Inflammatory macrophage treated with lipopolysaccharide for 1 hour (primary cell): ENCODE measurements at places on chromosomes 2 and 18.
A peak's percentile ranks its signal among the peaks of the same experiment; 100 is the strongest.

DNA sequence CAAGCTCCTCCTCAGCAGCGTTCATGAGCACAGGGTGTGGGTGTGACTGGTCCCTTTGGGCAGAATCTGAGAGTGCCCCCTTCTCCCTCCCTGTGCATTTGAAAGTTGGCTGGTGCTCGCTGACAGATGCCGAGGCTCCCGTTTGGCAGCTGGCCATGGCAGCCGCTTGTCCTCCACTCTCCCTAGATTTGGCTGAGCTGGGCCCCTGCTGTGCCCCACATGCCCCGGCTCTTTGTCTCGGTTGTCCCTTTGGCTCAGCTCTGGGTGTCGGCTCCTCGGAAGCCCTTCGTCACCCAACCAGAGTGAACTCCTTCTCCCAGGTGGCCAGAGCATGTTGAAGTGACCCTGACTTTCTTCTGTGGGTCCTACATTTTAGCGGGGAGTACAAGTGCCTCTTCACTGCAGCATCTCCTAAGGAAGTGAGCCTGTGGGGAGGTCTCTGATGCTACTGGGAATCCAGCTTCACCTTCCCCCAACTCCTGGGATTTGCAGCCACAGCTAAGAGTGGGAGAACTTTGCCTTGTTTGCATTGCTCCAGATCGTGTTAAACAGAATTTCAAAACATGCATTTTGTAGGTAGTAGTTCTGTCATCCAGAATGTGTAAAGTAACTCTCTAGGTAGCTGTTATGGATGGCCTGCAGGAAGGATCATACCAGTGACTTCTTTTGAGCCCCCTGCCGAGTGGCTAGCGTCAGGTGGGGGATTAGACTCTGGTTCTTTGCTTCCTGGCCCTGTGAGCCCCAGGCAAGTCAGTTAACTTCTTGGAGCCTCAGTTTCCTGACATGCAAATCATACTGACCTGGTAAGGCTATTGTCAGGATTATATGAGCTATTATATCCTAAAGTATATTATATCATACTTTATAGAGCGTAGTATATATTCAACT, 24.2 kb downstream of the HPCAL1 start:
- DNase-seq = no peak

- peak; percentile 59 for DNase-seq
Measured at GRCh38 chr2:175227393-175227792, 45.9 kb upstream of the ATP5MC3 start.

DNA sequence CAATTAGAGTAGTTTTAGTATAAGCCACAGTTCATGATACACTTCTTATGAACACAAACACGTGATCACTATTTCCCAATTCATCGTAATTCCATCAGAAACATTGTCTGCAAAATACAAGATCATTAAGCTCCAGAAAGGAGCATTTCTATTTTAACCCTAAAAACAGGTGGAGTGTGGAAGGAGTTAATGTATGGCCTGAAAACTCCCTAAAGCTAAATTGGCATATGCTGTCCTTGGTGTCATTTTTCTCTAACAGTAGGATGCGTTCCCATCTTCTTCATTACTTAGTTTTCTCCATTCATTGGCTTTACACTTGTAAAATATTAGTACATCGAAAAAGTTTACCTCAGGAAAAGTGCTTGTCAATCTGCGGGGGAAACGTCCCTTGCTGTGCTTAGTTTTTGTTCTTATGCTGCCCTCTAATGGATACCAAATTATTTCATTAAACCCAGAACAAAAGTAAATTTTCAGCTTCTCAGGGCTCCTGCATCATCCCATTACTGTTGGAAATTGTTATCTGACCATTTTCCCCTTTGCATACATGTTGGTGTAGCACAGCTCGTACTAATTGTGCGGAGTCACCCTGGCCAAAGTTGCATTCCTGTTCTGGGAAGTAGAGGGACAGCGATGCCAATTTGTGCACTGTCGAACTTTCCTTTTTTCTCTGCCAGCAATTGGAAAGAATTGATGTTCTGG, 153.4 kb downstream of the GPD2 start:
- DNase-seq = peak; percentile 22

DNA sequence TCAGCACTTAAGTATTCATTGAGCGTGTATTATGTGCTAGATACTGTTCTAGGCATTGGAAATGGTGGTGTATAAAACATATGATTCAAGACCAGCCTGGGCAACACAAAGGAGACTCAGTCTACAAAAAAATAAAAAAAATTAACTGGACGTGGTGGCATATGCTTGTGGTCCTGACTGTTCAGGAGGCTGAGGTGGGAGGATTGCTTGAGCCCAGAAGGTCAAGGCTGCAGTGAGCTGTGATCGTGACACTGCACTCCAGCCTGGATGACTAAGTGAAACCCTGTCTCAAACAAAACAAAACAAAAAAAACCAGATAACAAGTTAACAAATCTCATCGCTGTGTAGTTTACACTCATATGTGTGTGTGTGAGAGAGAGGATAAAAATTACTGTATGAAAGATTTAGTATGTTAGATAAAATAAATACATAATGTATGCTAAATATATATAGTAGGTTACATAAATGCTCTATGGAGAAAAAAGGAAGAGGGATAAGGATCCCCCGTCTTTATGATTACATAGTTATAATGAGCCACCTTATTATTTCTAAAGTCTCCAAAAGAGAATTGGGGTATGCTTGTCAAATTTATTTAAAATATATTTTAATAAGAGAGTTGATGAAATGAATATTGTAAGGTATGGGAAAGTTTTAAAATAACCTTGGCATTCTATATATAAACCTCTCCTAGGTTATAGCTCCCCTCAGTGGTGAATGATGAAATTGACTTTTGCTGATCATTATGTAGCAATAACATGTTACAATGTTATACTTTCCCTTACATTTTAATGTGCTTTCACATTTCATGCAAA, 69.2 kb downstream of the EHBP1 start:
- peak; percentile 34 for DNase-seq

DNA sequence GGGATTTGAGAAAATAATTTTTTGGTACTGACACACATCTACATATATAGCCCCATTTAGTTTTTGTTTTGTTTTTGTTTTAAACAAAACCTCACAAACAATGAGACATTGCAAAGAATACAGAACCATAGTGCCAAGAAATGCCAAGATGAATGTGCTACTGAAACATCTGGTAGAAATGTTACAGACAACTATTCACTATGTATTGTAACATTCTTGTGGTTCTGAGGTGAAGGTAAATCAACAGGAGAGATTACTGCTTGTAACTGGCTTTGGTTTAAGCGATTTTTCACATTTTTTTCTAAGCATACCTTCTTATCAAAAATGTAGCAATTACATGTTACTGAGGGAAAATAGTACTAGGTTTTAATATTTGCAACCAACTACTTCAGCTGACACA, 281.3 kb downstream of the ZNF804A start:
- DNase-seq = no peak

- peak; percentile 92 for DNase-seq
Measured at GRCh38 chr2:207332480-207333212, 166.9 kb upstream of the KLF7 start.

DNA sequence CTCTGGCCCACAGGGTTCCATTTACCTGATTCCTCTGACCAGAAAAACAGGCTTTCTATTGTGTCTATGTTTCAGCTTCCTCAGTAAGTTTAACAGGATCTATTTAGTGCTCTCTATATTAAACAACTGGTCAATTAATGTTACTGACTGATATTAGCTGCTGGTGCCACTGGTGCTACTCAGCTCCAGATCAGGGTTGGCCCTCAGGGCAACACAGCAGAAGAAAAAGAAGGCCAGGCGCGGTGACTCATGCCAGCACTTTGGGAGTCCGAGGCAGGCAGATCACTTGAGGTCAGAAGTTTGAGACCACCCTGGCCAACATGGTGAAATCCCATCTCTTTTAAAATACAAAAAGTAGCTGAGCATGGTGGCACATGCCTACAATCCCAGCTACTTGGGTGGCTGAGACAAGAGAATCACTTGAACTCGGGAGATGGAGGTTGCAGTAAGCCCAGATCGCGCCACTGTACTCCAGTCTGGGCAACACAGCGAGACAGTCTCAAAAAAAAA, 56.3 kb upstream of the CHAC2 start:
- DNase-seq = no peak

DNA sequence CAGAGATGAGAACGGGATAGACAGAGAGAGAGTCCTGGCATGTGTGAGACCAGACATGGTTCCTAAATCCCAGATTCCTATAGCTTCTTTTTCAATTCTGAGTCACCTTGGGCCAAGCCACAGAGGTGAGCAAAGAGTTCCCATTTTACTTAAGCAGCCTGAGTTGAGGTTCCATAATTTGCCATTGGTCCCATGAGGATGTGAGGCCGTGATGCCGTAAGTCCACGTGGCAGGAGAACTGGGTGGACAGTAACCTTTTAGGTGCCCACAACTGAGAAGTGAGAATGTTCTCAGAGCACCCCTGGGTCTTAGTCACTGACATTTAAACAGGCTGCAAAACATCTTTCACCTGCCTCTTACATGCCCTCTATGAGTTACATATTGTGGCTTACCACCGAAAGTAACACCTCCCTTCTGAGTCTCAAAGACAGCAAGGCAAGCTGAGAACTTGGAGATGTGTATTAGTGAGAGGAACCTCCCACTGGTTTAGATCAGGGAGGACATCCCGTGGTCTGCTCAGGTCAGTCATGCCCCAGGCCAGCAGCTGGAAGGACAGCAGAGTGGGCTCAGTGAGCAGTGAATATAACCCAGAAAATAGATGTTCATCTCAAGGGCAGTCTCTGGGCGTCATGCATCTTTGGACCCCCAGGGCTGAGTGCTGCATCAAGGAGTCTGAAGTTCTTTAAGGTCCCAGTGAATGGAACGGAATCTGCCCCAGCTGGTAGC, 127.9 kb upstream of the LGALSL start:
- DNase-seq = no peak

GRCh38 chr18:49342690-49343089, 117.8 kb downstream of the DYM start:
- DNase-seq = no peak

- no peak for DNase-seq
Measured at GRCh38 chr2:25079050-25079635, 37.3 kb downstream of the EFR3B start.

GRCh38 chr2:200679535-200679934, 93.7 kb downstream of the AOX1 start:
- DNase-seq = no peak

GRCh38 chr18:13577781-13578180, 148.6 kb downstream of the FAM210A start:
- no peak for DNase-seq

- peak; percentile 81 for DNase-seq
Measured at GRCh38 chr2:207974216-207974605, 51.1 kb downstream of the PLEKHM3 start.

- no peak for DNase-seq
Measured at GRCh38 chr2:715038-715437, 37.8 kb upstream of the TMEM18 start.

- DNase-seq = peak; percentile 14
Measured at GRCh38 chr18:13136904-13137669, 81.5 kb upstream of the LDLRAD4 start.

DNA sequence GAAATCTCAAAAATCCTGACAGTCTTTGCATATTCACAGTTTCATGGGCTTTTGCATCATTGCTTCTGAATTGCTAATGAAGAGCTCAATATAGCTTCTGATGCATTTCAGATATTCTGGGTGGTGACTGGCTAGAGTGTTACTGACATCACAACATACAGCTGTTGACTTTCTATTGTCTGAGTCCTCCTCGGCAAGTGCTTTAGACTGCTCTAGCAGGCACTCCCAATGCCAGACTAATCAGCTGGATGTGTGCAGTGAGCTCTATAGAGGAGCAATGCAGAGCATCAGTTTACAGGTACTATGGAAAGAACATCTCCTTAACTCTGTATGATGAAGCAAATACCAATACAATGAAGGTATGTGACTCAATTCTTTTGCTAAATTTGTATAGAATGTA, 54.9 kb downstream of the R3HDM1 start:
- DNase-seq = no peak

- no peak for DNase-seq
Measured at GRCh38 chr2:3329491-3329890, 48.1 kb downstream of the EIPR1 start.

DNA sequence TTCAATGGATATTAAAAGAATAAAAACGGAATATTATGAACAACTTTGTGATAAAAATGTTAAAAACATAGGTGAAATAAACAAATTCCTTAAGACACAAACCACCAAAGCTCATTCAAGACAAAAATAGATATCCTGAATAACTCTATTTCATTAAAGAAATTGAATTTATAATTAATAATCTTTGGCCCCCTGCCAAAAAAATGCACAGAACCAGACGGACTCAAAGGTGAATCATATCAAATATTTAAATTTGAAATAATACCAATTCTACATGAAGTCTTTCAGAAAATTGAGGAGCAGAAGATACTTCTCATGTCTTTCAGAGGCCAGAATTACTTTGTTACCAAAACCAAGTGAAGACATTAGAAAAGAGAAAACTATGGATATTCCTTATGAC, 128.3 kb upstream of the KLHL29 start:
- no peak for DNase-seq

DNA sequence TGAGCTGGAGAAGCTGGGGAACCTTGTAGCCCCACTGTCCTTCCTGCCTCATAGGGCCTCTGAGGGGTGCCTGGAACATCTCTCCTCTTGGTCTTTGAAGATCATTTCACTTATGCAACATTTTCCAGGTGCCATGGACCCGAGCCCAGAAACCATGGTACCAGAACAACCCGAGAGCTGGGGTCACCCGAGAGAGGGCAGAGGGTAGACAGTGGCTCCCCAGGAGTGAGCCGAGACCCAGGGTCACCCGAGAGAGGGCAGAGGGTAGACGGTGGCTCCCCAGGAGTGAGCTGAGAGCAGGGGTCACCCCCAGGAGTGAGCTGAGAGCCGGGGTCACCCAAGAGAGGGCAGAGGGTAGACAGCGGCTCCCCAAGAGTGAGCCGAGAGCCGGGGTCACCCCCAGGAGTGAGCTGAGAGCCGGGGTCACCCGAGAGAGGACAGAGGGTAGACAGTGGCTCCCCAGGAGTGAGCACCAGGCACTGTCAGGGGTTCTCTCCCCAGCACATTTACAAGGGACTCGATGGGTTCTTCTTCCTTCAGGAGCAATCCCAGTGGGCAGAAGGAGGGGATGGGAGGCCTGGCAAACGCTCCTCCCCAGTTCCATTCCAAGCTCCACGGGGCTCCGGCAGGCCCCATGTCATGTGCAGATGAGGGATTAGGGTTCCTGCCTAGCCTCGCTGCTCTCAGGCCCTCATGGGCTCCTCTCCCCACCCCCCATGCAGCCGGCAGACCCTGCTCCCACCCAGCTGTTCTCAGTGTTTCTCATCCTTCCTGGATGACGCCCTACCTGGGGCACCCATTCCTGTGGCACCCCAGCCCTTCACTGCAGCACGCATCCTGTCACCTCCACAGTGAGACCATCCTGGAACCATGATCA, 163.5 kb downstream of the RTP5 start:
- DNase-seq = no peak

GRCh38 chr2:146123256-146123655, 1603.3 kb upstream of the ZEB2 start:
- DNase-seq = no peak
